RPMI7951 (cell line): ENCODE measurements at places on chromosomes 6 and 20.

- no peak for DNase-seq
Measured at GRCh38 chr6:90199900-90200299, 96.7 kb downstream of the BACH2 start.

DNA sequence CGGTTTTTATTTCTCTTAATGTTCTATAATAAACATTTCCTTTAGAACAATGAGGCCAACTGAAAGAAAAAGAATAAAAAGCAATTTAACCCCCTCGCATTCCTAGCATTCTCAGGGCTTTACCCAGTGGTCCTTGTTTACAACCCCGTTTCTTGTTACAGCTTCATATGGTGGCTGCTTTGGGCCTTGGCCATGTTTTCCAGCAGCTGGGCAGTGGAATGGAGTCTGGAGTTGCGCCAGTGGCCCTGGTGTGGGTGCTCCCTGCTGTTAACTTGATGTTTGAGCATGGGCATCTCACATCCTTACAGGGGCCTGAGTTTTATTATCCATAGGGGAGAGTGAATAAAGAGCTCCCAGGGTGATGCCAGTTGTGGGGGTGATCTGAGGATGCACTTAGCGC lies 18.8 kb downstream of the EFCAB8 start:
- DNase-seq, result no peak

- no peak for DNase-seq
Measured at GRCh38 chr20:33273117-33273851, 9.7 kb upstream of the BPIFB1 start.

DNA sequence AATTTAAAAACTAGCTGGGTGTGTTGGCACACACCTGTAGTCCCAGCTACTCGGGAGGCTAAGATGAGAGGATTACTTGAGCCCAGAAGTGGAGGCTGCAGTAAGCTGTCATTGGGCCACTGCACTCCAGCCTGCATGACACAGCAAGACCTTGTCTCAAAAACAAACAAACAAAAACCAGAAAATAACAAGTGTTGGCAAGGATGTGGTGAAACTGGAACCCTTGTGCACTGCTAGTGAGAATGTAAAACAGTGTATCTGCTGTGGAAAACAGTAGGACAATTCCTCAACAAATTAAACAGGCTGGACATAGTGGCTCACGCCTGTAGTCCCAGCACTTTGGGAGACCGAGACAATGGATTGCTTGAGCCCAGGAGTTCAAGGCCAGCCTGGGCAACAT lies 3.5 kb downstream of the UQCC1 start:
- DNase-seq, result no peak

GRCh38 chr6:107770541-107770940 lies 53.6 kb downstream of the SCML4 start:
- DNase-seq, result no peak

GRCh38 chr6:96900873-96901272 lies 3.2 kb upstream of the NDUFAF4 start:
- no peak for DNase-seq

- DNase-seq, result no peak
Measured at GRCh38 chr20:14595051-14595450, 257.6 kb upstream of the FLRT3 start.

DNA sequence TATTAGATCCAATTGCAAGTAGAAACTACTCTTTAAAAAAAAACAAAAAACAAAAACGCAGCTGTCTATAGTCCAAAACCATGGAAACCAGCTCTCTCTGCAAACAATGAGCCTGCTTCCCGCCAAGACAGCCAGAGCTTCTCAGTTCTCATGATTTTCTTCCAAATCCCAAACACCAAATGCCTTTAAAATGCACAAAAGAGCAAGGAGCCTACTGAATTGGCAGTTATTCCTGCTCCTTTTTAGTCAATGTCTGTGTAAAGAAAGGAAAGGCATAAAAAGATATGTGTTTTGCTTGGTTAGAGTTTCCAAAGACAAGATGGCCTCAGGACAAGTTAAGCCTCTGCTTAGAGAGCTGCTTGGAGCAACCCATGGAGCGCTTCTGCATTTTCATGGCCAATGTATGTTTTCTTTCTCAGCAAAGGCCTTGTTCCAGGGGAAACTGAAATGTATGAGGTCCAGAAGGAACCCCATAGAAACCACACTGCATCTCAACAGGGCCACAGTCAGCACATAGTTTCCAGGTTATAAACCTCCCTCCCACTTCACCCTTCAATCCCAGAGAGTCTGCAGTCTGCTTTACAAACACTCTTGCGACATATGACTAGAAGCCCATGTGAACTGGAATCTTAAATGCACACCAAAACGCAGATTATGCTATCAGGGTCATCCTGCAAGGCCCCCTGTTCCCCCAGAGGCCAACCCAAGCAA lies 209.3 kb upstream of the TAB2 start:
- DNase-seq, result no peak
